ENCODE measurements at places on chromosomes 6 and 20.

- DNase-seq: no peak
These were observed 37.3 kb downstream of the BLTP3A start for GRCh38 chr6:34829137-34829536.

- DNase-seq: no peak
These were observed 90.9 kb downstream of the PSMG4 start for GRCh38 chr6:3349388-3350251.

- DNase-seq: peak; percentile 70
These were observed 111.5 kb downstream of the ARHGAP18 start for GRCh38 chr6:129598244-129599187.

DNA sequence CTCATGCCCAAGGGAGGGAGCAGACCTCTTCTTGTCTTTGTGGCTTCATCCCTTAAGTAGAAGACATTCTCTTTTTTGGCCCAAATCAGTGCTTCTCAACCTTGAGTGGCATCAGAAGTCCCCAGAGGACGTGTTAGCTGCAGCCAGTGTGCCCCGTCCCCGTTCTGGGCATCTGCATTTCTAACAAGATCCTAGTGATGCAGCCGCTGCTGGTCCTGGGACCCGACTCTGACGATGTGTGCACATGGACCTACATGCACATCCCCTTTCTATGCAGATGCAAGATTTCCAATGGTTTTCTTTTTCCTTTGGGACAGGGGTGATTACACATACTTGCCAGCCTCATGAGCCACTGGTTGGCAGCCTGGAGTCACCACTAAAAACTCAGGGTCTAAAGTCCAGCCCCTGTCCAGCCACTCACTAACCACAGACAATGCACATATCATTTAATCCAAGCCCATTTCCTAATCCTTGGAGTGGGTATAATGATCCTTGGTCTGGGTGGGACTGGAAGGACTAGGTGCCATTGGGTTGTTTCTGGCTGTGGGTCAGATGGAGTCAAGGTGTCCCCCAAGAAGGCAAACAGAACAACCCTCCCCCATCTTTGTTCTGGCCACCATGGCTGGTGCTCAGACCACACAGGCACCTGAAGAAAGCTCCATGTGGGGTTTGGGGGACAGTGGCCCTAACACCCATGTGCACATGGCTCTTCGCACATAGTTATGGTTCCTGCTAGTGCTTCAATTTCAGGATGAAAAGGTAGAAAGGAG is 6.4 kb downstream of the ACSS1 start:
- DNase-seq: no peak

All from fibroblast of skin of abdomen (primary cell).